Coronary artery (tissue), 2 donors: ENCODE measurements at places on chromosomes 13 and 19.

- DNase-seq, result no peak
Measured at GRCh38 chr19:18269070-18269723, 5.1 kb downstream of the IQCN start.

- no peak for DNase-seq
Measured at GRCh38 chr19:12767150-12767549, 8.2 kb downstream of the HOOK2 start.

DNA sequence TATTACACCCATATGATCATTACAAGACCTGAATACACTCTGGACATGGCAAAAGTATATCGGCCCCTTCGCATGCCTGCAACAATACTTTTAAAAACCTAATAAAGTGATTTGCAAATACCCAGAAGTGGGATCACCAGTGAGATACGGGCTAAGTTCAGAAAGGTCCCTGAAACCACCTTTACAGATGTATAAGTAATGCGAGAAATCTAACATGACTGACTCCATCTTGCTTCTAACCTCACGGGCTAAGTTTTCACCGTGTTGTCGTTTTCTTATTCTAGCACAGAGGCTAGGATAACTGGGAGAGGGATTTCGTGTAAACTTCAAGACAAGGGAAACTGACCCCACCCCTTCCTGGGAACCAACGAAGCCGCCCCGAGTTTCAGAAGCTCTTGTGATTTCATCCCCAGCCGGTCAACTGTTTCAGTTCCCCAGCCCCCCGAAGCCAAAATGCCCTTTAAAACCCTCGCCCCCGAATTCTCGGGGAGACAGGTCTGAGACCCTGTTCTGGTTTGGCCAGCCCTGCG, 703 bp downstream of the NEK3 start:
- DNase-seq, result no peak

DNA sequence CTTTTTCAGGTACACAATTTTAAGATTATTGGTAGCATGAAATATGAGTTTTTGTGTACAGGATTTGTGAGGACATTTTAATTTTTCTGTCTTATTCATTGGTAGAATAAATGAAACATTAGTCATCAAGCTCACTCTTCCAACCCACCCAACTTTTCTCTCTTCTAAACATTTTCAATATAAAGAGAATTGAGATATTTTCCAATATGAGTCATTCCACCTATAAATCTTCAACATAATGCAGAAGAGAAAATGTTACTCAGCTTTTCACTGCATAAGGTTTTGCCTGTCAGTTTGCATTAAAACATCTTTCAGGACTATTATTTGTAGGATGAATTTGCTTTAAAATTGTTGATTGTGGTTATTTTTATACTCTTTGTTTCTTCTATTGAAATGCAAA, 330.7 kb downstream of the PCDH20 start:
- no peak for DNase-seq

GRCh38 chr19:39136225-39136940, 10.8 kb downstream of the PAK4 start:
- DNase-seq, result no peak

GRCh38 chr13:90717451-90717936, 630.0 kb upstream of the MIR17HG start:
- no peak for DNase-seq

- no peak for DNase-seq
Measured at GRCh38 chr19:16026131-16026530, 50.2 kb upstream of the TPM4 start.

DNA sequence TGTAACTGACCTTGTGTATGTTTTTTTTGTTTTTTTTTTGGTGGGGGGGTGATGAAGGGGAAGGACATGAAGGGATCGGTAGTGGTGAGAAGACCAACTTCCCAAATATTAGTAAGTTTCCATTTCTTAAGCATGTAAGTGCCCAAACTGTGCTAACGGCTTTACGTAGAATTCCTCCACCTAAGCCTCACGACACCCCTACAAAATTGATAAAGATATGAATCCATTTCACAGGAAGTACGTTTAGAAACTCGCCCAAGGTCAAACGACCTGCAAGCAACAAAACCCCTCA, 649 bp downstream of the UQCRFS1 start:
- no peak for DNase-seq

- no peak for DNase-seq
Measured at GRCh38 chr19:55831846-55832245, at the start of gene NLRP11. TSS of gene NLRP11 (minus strand) at chr19:55831999. CDS start at chr19:55818174, 13,825 bp downstream.

GRCh38 chr19:40933025-40933424, 51.0 kb upstream of the CYP2A7 start:
- DNase-seq, result no peak

- no peak for DNase-seq
Measured at GRCh38 chr13:95524264-95524901, 28.1 kb upstream of the CLDN10 start.

DNA sequence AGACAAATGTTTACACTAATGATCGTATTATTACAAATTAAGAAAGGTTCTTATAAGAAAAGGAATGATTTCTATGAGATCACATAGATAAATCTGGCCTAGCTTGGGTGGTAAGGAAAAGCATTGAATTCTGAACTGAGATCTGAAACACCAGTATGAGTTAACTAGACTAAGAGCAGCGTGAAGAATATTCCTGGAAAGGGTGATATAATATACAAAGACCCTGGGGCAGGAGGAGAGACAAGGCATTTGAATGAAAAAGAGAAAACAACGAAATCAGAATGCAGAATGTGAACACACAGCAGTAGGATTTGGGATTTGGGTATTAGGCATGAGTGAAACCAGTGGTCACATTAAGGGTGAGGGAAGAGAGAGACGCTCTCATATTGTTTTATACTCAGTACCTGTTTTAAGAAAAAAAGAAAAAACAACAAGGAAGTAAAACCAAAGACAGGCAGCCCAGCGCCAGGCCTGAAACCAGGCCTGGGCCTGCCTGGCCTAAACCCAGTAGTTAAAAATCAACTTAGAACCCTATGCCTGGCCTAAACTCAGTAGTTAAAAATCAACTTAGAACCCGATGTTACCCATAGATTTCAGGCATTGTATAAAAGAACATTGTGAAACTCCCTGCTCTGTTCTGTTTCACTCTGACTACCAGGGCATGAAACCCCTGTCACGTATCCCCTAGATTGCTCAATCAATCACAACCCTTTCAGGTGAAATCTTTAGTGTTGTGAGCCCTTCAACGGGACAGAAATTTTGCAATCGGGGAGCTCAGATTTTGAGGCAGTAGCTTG, 287.1 kb downstream of the ITGBL1 start:
- DNase-seq, result no peak

- DNase-seq, result no peak
Measured at GRCh38 chr13:45500492-45501174, 35.9 kb downstream of the COG3 start.

DNA sequence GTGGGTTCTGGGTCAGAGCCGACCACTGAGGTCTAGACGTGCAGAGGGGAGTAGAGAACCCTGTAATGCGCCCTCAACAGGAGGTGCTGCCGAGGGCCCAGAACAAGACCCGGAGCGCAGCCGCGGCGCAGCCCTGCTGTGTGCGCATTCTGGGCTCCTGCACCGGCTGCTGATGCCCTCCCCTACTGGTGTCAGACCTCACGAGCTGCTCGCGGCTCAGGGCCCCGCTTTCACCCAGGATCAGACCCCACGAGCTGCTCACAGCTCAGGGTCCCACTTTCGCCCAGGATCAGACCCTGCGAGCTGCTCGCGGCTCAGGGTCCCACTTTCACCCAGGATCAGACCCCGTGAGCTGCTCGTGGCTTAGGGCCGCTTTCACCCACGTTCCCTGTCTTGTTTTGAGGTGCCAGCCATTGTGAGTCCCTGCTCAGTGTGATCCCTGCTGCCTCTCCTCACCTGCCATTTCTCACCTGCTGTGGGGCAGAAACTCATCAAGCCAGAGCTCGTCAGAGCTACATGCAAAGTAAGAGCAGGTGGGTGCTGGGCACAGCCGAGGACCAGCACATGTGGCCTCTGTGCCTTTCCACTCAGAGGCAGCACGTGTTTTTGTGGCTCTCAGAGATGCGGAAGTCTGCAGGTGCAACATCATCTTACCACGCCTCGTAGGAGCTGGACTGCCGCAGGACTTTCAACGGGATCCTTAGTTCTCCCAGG, 47.0 kb upstream of the C13orf46 start:
- DNase-seq, result no peak

DNA sequence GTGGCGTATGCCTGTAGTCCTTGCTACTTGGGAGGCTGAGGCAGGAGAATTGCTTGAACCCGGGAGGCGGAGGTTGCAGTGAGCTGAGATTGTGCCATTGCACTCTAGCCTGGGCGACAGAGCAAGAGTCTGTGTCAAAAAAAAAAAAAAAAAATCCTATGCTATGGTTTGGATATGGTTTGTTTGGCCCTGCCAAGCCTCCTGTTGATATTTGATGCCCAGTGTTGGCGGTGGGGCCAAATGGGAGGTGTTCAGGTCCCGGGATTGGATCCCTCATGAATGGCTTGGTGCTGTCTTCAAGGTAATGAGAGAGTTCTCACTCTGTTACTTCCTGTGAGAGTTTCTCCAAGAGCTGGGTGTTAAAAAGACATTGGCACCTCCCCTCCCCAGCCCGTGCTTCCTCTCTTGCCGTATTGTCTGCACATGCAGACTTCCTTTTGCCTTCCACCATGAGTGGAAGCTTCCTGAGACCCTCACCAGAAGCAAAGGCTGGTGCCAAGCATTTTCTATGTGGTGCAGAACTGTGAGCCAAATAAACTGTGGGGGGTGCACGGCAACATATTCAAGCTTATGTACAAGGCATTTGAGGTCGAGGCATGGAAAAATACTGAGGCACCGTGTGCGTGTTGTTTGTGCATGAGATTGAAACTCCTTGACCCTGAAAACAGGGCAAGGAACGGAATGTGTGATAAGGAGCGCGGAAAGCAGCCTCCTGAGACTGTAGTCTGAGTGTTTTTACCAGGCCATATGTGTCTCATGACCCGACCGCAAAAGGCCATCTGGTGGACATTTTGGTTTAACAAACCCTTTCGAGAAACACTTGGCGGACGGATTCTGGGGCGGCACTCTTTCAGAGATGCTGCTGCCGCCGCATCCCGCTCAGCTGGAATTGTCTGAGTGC, 7.3 kb downstream of the SIGLEC9 start:
- no peak for DNase-seq

DNA sequence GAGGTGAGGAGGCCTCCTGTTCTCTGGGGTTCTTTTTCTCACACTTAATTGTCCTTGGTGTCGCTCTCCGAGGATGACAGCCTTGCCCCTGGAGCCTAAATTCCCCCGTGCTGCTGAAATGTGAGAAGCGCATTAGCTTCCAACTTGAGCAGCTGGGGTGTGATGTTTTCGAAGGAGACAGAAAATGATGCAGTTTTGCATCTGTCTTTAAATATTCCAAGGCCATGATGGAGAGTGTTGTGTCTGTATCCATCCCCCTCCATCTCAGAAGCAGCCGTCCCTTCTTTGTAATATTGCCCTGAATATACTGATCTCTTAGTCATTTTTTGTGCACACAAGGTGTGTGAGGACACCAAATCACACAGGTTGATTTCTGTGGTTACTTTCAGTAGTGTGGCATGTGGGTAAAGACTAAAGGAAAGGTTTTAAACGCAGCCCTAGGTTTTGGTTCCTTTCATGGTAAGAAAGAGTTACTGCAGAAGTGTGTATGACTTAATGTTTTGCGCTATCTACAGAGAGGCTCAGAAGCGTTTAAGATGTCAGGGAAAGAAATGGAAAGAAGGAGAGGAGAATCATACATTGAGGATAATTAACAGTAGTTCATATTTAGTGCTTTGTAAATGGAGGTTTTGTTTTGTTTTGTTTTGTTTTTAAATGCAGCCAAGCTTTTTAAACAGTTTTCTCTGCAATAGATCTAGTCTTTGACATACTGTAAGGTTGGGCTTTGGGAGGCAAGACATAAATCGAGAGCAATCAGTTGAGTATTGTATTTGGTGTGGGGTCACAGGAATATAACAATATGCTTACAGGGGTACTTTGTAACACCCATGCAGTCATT, 1.6 kb downstream of the NBEA start:
- no peak for DNase-seq

DNA sequence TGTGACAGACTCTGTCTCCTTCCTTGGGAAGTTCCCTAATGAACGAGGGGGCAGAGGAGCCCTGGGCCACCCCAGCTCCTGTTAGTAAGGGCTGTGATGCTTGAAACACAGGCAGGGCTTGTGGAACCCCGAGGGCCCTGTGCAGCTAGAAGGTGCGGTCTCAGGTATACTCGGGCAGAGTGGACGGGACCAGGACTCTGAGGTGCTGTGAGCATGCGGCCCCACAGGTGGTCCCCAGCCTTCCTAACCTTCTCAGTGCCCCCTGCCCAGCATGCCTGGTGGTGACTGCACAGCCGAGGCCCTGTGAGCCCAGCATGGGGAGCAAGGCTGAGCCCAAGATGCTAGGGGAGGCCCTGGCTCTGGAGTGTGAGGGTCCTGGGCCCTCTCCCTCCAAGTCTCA, 4.0 kb upstream of the SIGLEC8 start:
- DNase-seq, result no peak

DNA sequence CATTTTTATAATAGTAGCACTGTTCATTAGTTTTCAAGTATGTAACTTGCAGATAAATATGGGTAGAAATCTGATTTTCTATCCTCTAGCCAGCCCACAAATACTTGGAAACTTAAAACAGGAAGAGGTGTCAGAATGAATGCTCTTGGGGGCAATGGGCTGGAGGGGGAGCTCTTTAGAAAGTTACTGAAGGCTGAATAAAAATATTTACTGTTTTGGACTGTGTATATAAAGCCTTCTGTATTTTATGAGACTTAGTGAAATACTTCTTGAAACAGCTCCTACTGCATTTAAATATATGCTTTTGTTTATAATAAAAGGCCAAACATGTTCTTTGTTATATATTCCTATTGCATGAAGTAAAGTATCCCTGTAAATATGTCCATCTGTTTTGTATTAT, 138.8 kb downstream of the RGCC start:
- no peak for DNase-seq

DNA sequence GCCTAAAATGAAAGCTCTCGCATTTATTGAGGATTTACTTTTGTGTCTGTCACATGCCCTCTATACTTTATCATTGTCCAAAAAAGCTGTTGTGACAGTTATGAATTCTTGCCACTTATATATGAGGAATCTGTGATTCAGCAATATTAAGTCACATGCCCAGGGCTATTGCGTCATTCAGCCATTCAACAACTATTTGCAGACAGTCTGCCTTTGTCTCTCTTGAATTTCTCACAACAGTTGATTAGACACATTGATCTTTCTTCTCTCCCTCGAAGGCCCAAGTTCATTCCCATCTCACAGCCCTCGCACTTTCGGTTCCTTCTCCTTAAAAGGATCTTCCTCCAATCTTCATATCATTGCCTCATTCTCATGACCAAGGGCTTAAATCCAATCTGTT, 342.6 kb downstream of the MZT1 start:
- no peak for DNase-seq

DNA sequence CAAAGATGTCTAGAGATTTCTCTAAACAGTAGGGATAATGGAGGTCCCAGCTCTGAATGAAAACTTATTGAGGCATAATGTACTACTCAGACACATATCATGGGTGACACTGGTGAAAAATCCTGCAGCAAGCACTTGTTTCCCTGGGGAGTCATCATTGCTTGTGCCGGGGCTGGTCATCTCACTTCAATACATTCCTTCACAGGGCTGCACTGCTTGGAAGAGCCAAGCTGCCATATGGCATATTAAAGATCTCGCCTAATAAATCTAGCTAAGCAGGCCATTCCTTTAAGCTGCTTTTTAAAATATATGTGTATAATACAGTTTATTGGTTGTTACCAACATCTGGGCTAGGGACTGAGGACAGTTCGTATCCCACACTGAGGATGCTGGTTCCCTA, 332.2 kb upstream of the GPC6 start:
- DNase-seq, result no peak
